Activated CD4-positive, alpha-beta T cell treated with anti-CD3 and anti-CD28 coated beads for 24 hours (primary cell): ENCODE measurements at places on chromosomes 2 and 18.

- no peak for DNase-seq
Observed at GRCh38 chr2:174774886-174775285, 10.6 kb upstream of the CHRNA1 start.

DNA sequence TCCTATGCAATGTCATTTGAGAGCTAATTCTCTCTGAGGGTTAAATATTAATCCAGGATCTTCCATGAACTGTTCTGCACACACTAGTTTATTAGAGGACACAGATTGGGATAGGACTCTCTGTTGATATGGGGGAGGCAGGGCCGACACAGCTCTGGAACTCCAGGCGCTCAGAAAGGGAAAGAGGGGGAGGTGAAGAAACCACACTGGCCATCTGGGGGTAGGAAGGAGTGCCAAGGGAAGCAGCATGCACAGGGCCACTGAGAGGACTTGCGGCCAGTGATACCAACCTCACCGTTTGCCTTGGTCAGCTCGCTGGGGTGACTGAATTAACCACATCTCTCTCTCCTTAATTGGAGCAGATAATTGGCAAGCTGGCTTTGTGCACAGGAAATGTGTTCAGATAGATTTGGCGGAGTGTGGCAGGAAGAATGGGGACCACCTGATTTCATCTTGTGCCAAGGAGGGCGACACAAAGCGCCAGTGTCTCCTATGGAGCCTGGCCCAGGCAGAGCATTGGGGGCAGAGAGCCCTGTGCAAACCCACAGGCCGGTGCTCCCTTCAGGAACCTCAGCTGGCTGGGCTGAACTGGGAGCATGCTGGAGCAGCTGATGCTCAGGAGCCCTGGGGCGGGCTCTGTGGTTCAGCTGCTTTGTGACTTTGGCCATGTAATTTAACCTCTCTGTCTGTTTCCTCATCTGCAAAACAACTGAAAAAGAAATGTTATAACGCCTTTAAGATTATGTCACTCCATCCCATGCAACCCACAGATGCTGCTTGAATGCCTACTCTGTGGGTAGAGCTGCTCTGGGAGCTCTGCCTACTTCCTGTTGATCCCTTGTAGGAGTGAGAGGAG, 114.7 kb upstream of the STON1 start:
- DNase-seq = no peak

GRCh38 chr2:237593596-237594320, 3.2 kb upstream of the RAB17 start:
- no peak for DNase-seq

GRCh38 chr2:38788306-38788705, 10.3 kb downstream of the GEMIN6 start:
- DNase-seq = no peak

GRCh38 chr2:111235192-111236015, 114.7 kb downstream of the BCL2L11 start:
- DNase-seq = no peak

- DNase-seq = peak; percentile 12
Observed at GRCh38 chr2:237662671-237663093, 35.3 kb downstream of the LRRFIP1 start.

GRCh38 chr2:234374150-234374508, 122.8 kb downstream of the ARL4C start:
- no peak for DNase-seq

- DNase-seq = no peak
Observed at GRCh38 chr2:220499225-220499624, 871.8 kb downstream of the SLC4A3 start.

DNA sequence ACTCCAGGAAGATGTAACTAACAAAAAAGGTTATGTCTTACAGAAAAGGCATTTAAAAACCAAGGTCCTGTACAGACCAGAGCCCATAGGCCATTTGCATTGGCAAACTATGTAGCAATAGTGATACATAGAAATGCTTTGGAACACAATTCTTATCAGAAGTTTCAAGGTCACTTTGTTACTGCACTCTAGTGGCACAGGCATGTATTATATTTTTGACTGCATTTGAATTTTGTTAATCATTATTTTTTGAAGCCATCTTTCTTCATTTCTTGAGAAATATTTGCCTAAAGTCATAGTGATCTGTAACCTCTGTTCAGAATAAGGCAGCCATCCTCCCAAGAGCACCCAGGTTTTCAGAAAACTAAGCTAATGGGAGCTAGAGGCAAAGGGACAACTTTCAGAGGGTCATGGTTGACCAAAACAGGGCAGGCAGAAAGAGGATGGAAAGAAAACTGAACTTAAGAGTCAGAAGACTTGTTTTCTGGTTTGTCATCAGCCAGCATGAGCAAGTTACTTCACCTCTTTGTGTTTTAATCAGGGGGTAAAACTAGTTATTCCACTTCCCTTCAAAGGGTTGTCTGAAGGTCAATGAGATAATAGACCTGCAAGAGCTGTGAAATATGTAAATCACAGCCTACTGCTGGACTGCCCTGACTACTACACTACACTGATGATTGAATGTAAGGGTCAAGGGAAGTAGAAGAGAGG, 41.5 kb downstream of the SLC38A11 start:
- no peak for DNase-seq

DNA sequence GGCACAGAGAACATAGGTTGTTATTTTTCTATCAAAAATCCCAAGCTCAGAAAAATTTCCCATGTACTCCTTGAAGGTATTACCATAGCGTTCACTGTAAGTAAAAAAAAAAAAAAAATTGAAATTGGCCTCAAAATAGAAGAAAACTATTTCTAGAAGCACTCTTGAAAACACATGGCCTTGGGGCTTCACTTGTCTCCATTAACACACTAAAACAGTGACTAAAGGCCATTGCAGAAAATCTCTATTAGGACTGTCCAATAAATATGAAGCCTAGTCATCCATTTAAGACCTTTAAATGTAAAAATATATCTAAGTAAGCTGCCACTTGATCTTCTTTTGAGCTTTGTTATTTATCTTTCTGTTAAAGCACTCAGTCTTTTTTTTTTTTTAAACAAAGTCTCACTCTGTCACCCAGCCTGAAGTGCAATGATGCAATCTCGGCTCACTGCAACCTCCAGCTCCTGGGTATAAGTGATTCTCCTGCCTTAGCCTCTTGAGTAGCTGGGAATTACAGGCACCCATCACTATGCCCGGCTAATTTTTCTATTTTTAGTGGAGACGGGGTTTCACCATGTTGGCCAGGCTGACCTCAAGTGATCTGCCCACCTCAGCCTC, 35.8 kb downstream of the CCDC68 start:
- no peak for DNase-seq

GRCh38 chr2:56473524-56473923, 289.7 kb downstream of the CCDC85A start:
- DNase-seq = no peak

DNA sequence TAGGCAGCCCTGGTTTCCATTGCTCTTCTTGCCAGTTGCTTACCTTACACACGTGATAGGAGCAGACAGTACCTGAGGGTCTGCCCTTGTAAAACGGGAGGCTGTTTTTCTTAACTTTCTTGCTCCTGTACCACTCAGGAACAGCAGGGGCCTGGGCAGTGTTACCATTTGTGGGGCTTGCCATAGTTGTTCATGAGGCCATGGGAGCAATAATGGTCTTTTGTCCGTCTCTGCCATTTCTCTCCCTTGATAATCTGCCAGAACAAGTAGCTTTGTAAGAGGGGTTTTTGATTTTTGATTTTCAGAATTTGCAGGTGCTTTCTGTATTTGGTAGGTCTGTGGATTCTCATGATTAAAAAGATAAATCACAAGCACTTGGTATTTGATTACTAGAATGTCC, 259.0 kb downstream of the PHLPP1 start:
- no peak for DNase-seq

GRCh38 chr2:174892546-174892945, 112.6 kb downstream of the CHN1 start:
- DNase-seq = no peak

DNA sequence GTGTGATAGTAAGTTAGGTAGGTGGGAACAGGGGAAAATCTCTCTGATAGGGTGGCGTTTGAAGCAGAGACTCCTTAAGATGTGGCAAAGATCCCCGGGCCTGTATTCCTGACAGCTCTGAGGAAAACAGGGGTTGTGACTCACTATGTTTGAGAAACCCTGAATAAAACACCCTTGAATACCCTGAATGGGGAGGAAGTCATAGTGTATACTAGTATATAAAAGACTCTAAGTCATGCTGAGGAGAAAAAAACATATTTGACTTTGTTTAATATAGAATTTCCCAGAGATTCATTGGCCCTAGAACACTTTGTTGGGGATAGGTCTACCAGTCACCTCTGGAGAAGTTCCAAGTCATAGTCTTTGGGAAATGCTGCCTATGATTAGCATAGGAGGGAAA, 590.9 kb downstream of the IRS1 start:
- no peak for DNase-seq

DNA sequence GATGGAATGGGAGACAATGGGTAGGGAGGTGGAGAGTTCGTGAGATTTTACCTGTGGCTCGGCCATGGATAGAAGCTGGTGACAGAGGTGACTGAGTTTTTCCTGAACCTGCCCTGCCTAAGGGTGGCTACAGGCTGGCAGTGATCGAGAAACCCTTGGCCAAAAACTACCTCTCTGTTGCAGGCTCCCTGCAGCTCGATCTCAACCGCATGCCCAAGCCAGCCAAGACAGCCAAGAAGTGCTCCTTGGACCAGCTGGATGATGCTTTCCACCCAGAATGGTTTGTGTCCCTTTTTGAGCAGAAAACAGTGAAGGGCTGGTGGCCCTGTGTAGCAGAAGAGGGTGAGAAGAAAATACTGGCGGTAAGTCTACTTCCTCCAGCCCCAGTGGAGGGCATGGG, 225.5 kb downstream of the DYSF start:
- DNase-seq = no peak

- DNase-seq = no peak
Observed at GRCh38 chr18:68034296-68034695, 517.8 kb upstream of the DSEL start.

GRCh38 chr2:192960945-192961344, 766.2 kb upstream of the TMEFF2 start:
- DNase-seq = no peak

- DNase-seq = no peak
Observed at GRCh38 chr2:75833386-75833785, 122.7 kb upstream of the GCFC2 start.

DNA sequence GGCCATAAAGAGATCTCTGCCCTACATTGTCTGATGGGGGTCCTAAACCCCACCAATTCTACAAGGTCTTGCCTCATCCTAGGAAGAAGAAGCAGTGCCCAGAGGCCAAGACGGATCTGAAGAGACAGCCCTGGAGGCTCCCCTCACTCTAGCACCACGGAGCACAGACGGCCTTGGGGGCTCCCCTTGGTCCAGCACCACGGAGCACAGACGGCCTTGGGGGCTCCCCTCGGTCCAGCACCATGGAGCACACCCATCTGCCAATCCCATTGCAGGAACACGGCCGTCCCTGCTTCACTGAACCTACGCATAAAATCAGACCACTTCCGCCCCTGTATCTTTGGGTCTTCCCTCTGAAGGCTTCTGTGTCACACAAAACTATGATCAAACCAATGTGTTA, 215.1 kb upstream of the SALL3 start:
- no peak for DNase-seq

DNA sequence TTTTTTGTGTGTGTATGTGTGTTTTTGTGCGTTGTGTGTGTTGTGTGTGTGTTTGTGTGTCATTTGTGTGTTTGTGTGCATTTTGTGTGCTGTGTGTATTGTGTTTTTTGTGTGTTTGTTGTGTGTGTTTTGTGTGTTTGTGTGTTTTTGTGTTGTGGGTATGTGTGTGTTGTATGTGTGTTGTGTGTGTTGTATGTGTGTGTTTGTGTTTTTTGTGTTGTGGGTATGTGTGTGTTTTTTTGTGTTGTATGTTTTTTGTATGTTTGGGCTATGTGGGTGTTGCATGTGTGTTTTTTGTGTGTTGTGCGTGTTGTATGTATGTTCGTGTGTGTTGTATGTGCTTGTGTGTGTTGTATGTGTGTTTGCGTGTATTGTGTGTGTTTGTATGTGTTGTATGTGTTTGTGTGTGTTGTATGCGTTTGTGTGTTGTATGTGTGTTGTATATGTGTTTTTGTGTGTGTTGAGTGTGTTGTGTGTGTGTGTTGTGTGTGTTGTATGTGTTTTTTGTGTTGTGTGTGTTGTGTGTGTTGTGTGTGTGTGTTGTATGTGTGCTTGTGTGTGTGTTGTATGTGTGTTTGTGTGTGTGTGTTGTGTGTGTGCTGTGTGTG, 275.3 kb downstream of the HRH4 start:
- no peak for DNase-seq

- no peak for DNase-seq
Observed at GRCh38 chr2:209526561-209526960, 102.7 kb downstream of the MAP2 start.

- DNase-seq = no peak
Observed at GRCh38 chr2:39664232-39664887, 1.4 kb upstream of the TMEM178A start.

GRCh38 chr2:85771486-85771885, 17.7 kb downstream of the ATOH8 start:
- no peak for DNase-seq

GRCh38 chr18:58898010-58898799, 33.5 kb downstream of the ZNF532 start:
- DNase-seq = no peak

GRCh38 chr2:160973991-160974390, 186.2 kb upstream of the TANK start:
- DNase-seq = no peak

DNA sequence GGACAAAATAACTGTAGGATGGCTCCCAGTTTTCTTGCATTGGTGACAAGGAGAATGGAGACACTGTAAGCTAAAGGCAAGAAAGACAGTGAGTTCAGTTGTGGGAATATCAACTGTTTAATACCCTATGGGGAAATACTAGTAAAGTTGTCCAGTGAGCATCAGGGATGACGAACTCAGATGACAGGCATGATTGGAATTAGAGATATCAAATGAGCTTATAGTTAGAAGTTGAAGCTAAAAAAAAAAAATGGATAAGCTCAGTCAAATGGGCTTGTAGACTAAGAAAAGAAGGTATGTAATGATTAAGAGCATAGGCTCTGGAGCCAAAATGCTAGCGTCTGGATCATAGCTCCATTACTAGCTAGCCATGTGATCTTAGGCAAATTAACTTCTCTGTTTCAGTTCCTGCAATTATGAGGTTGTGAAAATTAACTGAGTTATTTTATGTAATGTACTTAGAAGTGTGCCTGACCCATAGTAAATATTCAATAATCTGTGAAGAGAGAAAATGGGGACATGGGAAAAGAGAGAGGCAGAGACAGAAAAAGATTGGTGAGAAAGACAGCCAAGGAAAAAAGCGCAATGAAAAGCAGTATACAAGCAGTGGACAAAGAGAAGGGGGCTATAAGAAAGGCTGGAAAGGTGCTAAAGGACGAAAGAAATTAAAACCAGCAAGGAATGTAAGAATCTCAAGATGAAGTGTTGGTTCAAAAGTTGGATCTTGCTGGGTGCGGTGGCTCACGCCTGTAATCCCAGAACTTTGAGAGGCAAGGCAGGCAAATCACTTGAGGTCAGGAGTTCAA, 95.7 kb upstream of the SLC39A10 start:
- DNase-seq = no peak
